ENCODE measurements at places on chromosomes 3 and 15.

GRCh38 chr3:183555541-183556081, at the start of gene KLHL6:
TSS of gene KLHL6 (minus strand) at chr3:183555706. CDS start at chr3:183555653, 53 bp downstream.
- DNase-seq, result no peak

GRCh38 chr3:117278424-117279190, 569.0 kb downstream of the TUSC7 start:
- DNase-seq, result peak; percentile 2

DNA sequence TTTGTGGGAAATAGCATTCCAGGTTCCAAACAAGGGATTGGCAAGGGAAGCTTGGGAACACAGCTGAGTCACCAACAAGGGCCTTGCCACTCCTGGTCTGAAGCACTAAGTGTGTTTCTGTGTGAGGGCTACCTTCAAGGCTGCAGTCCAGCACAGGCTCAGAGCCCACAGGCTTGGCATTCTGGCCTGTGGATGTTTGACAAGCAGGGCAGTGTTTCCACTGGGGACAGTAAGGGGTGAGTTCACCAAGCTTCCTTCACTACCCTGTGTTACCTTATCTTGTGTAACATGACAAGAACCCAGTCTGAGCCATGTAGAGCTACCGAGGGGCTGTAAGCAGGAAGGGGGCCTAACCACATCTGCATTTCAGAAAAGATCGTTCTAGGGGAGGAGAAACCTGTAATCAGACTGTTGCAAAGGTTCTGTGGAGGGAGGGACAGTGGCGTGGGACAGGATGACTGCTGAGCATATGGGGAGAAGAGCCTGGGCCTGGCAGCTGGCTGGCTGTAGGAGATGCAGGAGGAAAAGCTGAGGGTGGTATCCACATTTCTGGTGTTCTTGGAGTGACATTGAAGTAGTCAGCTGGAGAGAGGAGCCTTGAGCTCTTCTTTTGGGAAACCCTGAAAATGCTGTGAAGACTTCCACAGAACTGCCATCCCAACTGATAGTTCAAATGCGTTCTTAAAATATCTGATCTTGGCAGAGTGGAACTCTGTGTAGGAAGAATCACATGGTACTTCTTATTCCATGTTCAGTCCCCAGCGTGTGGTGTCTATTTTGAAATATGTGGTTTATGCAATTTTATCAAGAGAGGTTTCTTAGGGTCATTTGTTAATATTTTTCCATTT, 61.3 kb downstream of the CTDSPL start:
- DNase-seq, result peak; percentile 76

- no peak for DNase-seq
These were observed 282.6 kb upstream of the MCTP2 start for GRCh38 chr15:93948726-93949125.

- DNase-seq, result no peak
These were observed 45.2 kb upstream of the LMCD1 start for GRCh38 chr3:8456412-8456811.

DNA sequence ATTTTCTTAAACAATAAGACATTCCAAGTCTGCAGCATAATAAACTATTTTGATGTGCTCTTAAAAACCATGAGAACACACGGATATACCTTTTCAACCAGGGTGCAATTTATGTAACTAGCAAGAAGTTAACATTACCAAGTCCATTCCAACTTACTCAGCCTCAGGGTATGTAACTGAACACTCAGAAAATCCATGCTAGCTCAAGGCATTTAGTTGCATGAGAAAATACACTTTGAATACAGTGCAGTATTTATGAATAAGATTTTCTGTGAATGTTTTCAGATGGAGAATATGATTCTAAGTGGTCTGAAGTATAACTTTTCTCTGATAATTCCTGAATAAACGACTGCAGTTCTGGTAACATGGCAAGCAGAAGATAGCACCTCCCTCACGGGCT, 124.3 kb downstream of the SNRK start:
- DNase-seq, result no peak

DNA sequence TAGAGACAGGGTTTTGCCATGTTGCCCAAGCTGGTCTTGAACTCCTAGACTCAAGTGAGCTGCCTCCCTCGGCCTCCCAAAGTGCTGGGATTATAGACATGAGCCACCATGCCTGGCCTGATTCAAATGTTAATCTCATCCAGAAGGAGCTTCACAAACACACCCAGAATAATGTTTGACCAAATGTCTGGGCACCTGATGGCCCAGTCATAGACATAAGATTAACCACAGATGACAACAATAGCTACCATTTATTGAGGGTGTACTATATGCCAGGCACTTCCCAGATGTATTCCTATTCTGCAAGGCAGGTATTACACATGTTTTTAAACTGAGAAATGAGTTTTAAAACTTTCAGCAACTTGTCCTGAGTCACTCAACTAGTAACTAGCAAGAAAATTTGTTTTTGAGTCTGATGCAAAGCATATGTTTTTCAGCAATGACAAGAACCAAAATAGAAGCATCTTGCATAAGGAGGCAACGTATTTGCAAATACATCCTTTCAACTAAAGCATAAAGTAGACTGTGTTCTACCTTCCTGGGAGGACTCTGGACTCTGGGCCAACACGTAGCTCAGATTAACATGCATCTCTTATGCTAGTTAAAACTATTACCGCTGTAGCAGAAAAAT, 8.1 kb upstream of the SPG21 start:
- DNase-seq, result peak; percentile 17

DNA sequence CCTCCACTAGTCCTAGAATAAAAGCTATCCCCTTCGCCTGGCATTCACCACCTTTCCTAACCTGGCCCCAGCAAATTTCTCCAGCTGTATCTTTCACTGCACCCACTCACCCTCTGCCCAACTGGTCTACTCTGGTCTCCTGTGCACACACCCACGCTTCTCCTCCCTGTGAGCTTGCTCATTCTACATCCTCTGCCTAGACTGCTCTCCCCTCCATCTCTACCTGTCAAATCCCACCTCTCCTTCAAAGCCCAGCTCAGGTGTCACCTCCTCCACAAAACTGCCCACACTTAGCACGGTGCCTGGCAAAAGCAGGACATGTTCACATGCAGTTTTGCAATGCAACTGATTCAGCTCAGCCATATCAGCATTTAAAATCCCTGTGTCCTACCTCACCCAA, 45.8 kb upstream of the NTRK3 start:
- DNase-seq, result no peak

DNA sequence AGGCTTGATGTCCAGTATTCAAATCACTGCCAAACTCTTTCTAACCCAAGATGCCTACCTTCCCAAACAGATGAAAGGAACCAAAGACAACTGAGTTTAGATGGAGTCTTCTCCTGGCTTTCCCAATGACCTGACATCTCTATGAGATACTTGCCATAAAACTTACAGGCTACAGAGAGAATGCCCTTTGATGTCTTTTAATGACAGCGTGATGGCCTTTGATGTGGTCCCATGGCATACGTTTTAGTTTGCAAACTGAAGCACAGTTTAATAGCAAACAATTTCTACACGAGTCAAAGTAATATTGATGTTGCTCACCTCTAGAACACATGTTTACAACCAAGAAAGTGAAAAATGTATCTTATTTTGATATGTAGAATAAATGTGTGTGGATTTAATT, 73.2 kb downstream of the ZIC4 start:
- DNase-seq, result no peak

GRCh38 chr3:122353215-122353614, 28.2 kb downstream of the CSTA start:
- DNase-seq, result peak; percentile 7

DNA sequence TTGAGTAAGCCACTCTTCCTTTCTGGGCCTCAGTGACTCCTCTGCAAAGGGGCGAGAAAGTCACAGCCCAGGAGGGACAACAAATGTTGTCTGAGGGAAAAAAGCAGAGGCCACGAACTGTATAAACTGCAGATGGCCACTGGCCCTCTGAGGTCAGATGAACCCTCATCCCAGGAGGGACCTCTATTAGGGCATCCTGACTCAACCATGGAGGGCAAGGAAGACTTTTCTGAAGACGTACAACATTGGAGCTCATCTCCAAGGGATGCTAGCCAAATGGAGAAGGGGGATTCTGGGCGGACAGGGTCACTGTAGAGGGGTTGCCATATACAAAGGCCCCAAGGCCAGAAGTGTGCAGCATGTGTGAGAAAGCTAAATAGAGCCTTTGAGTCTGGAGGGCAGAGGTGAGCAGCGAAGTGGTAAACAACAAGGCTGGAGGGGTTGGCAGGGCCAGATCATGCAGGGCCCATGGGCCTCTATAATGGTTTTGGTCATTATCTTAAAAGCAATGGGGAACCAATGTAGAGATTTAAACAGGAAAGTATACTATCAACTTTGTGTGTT, 16.7 kb downstream of the GRAMD2A start:
- DNase-seq, result no peak

DNA sequence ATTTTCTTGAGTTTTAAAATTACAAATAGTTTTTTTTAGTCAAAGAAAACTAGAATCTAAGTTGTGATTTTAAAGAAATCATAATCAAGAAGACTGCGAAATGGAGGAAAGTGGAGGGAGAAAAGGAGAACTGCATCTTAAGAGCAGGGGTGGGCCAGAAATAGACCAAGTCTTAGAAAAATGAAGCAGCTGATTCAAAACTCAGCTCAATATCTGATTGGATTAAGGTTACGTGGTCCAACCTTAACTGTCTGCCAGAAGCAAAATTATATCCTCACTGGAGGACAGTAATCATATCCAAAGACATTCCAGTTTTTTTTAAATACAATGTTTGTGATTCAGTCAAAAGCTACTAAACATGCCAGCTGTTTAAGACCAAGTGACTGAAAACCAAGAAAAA, 41.4 kb downstream of the CHSY1 start:
- DNase-seq, result no peak

GRCh38 chr3:72784226-72784625, 64.0 kb downstream of the SHQ1 start:
- DNase-seq, result no peak

DNA sequence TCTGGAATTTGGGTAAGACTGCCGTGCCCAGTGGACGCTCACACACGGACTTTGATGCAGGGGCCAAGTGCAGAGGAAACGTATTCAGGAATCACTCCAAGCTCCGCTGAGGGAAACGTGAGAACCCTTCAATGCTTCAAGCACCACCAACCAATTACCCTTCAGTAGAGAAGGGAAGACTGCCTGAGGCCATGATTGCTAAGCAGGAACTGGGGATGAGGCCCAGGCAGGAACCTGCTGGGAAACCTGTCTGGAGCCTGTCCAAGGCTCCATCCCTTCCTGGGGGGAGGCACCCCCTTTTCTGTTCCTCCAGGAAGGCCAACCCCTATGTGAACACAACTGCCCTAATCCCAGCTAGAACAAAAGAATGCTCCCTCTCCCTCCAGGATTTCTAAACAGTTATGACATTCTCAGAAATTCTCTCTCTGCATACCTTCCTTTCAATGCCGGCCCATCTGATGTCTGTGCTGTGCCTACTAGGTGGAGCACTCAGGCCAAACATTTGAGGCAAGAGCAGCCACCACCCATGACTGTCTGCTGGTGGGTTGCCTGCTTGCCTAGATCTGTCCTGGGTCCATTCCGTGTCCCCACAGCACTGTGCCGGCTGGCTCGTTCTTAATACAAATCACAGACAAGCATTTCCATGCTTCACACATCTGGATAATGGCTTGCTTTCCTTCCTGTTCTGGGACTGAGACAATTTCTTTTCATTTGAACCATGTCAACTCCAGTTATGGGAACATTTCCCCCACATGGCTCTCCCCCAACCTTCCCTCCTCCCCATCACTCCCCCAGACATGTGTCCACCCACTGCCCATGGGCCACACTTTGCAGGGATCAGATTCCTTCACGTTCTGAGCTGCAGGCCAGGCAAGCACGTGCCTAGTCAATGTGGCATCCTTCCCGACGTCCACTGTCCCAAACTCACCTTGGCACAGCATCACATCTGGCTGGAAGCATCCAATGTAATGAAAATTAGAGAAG, 149.4 kb downstream of the ADAMTS17 start:
- no peak for DNase-seq

DNA sequence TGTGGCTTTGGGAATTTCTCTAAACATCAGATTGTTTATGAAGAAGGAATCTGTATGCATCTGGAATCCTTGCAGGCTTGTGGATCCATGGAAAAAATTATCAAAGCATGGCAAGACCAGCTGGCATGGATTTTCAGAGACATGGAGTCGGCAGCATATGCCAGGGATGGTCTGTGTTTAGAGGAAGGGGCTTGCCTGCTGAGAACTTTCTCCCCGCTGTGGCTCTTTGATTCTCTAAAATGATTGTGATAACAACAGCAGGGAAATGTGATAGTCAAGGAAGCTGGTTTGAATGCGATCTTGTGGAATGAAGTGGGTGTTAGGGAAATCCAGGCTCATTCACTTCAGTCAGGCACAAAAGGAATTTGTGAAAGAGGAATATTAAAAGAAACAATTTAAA, 245.7 kb upstream of the THRB start:
- no peak for DNase-seq

- DNase-seq, result no peak
These were observed 154.1 kb upstream of the CBLB start for GRCh38 chr3:106022913-106023312.

DNA sequence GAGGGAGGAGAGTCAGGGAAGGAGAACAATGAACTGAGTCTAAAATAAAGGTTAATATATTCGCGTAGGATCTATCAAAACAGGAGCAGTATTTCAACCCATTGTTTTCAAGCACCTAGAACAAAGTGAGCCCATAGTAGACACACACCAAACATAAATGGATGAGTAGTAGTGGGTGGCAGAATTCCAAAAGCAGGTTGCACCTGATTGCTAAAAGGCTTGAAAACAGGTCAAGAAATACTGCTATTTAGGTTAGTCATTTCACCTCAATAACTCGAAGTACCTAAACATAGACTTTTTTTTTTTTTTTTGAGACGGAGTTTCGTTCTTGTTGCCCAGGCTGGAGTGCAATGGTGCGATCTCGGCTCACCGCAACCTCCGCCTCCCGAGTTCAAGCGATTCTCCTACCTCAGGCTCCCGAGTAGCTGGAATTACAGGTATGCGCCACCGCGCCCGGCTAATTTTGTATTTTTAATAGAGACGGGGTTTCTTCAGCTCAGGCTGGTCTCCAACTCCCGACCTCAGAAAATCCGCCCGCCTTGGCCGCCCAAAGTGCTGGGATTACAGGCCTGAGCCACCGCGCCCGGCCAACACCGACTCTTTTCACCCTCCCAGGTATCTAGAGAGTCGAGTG, 855 bp upstream of the ABHD5 start:
- no peak for DNase-seq

- no peak for DNase-seq
These were observed 154.5 kb upstream of the TBL1XR1 start for GRCh38 chr3:177351757-177352158.

DNA sequence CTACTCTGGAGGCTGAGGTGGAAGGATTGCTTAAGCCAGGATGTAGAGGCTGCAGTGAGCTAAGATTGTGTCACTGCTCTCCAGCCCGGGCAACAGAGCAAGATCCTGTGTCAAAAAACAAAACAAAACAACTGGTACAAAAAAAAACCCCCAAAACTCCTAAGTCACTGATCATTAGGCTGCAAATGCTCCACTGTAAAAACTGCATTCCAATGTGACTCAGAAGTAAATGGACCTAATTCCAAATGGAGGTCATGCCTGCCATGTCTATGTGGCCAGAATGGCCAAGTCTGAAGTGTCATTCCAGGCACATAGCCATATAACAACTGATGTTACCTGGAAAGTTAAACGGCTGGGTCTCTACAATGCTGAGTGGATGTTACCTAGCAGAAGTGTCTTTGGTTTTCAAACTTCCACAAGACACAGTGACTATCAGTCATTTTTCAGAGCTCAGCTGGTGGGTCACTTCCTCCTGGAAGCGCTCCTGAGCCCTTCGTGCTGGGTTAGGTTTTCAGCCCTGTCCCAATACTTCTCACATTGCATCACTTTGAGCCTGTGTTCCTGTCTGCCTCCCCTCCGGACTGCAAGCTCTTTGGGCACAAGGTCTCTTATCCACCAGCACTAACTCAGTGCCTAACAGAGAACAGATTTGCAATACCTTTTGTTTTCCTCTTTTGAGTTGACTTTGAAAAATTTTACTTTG, 10.6 kb downstream of the FSTL1 start:
- no peak for DNase-seq

Data from AG08395 (cell line).